ENCODE measurements at places on chromosomes 16 and 17.

DNA sequence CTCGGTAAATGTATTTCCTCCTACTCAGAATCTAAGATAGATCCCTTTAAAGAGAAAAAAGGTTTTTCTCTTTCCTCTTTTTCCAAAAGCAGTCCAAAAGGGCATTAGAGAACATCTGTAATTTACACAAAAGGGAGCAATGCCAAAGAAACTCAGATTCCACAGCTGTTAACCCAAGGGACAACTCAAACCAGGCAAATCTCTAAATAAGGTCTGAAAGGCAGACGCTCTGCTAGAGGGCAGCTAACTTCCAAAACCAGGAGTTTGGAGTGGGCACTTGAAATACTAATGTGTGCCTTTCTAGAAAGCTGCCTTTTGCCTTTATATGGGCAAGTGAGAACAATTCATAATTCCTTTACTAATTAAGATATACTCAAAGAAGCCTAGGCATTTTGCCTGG lies 435.7 kb downstream of the ZFHX3 start:
- no peak for DNase-seq

DNA sequence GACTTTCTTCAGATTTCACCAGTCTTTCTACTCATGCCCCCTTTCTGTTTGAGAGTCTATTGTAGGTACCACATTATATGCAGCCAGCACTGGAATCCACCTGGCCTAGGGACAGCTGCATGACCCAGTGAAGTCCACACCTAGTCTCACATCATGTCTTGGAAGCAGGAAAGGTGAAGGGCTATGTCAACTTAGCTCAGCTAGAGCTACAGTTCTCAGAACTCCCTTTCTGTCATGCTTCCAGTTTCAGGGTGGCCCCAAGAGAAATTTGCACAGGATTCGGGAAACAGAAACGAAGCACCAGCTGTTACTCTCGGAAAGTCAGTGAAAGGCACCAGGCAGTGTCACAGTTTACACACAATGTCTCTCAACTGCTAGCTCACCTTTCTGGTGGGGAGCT lies 51.6 kb upstream of the NLRP1 start:
- no peak for DNase-seq

- no peak for DNase-seq
These were observed 4.5 kb downstream of the MIF4GD start for GRCh38 chr17:75266316-75267152.

- DNase-seq = no peak
These were observed 573 bp downstream of the CDT1 start for GRCh38 chr16:88804173-88804551.

DNA sequence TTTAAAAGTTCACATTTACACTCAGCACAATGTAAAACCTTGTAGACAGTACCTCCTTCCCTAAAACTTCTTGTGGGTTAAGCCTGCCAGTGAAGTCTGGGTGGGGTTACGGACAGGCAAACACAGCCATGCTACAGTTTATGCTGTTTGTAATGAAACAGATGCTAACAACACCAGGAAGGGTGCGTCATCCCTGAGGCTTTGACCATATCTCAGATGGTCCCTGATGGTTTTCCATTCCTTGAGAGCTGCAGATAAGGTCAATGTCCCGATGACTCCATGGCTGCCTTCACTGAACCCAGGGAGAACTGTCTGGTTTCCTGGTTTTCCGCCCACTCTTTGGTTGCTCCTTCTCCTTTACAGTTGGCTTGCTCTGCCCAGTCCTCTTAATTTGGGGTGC lies 29.1 kb downstream of the GAS7 start:
- no peak for DNase-seq

GRCh38 chr16:4052801-4053293 lies 63.4 kb downstream of the ADCY9 start:
- DNase-seq = no peak

DNA sequence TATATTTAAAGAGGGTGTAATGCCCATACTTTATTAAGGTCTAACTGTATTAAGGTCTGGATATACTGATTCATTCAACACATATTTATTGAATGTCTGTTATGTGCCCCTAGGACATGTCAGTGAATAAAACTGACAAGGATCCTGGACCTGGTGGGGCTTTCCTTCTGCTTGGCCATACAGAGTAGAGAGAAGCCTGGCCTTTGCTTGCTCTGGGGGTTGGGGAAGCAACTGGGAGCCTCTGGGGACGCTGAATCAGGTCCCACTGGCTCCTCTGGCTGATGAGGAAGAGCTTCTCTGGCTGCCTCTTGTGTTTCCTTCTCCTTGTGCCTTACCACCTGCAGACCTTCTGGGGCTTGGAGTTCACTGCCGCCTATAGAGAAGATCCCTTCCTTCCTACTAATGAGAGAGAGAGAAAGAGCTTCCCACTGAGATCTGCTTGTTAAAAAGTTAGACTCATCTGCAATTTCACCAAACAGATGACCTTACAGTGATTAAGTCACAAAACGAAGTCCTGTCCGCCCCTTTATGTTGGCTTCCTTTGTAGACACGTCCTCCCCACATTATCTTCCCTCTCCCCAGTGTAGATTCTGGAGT lies 49.7 kb downstream of the MSI2 start:
- DNase-seq = no peak

GRCh38 chr17:33990943-33991706 lies 264.0 kb upstream of the CCL2 start:
- no peak for DNase-seq

DNA sequence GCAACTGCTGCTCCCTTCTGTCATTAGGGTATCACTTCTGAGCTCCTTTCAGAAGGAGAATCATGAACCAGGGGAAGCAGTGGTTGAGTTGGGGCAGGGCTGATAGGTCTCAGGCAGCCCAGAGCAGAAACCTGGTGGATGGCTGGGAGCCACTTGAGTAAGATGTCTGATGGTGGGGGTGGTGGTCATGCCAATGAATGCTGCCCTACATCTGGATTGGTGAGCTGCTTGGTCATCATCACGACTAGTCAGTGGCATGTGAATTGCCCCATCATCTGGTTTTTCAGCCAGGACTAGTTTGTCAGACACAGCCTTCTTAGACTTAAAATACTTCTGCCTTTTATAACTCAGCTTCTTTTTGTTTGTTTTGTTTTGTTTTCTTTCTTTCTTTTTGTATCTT lies 2.6 kb downstream of the GID4 start:
- no peak for DNase-seq
